ENCODE measurements at places on chromosomes 3 and 15. TPM values are rescaled to one million over a fixed set of nuclear protein-coding genes. Genes with fewer than 3 reads are reported as not detected.

The RPP14 gene
- polyA plus RNA-seq = 4.5 TPM

The MAP2K5 gene
- polyA plus RNA-seq = 11.4 TPM

- DNase-seq = no peak
Measured at GRCh38 chr15:77185242-77185785, 114.4 kb upstream of the TSPAN3 start.

- peak; percentile 42 for DNase-seq
Measured at GRCh38 chr3:38003371-38003816, 12.8 kb downstream of the VILL start.

GRCh38 chr15:85974348-85974705 is 105.3 kb upstream of the AGBL1 start:
- DNase-seq = no peak

DNA sequence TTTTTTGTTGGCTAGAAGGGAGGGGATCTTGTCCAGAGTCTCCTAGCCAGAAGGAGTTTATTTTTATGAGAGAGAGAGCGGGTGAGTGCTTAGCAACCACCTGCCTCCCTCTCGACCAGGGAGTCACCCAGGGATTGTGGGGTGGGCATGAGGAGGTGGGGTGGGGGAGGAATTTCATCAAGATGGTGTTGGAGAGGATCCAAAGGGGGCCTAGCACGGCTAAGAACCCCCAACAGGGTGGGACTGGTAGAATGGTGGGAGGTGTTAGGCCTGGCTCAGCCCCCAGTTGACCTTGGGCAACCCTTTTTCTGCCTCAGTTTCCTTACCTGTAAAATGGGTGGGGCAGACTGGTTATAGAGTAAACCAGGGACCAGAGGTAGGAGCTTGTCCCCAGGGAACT is 1.8 kb downstream of the SLC6A6 start:
- DNase-seq = no peak
